ENCODE measurements at places on chromosomes 6 and 20. TPM values are rescaled to one million over a fixed set of nuclear protein-coding genes. Genes with fewer than 3 reads are reported as not detected.

PRKN gene
- 0.38 TPM for polyA plus RNA-seq

FBXL4 gene
- 4.9 TPM for polyA plus RNA-seq

FNDC1 gene
- 0.89 TPM for polyA plus RNA-seq

PCK1 gene
- 334 TPM for polyA plus RNA-seq

TRIM31 gene
- polyA plus RNA-seq: 92.2 TPM

RBM24 gene
- polyA plus RNA-seq: 7.8 TPM

AMD1 gene
- 64.7 TPM for polyA plus RNA-seq

STMND1 gene
- polyA plus RNA-seq: 2.1 TPM

C20orf202 gene
- 0.13 TPM for polyA plus RNA-seq

TP53TG5 gene
- not detected for polyA plus RNA-seq

SLC26A8 gene
- not detected for polyA plus RNA-seq

RSPO3 gene
- 10.8 TPM for polyA plus RNA-seq

NRSN2 gene
- polyA plus RNA-seq: 16.3 TPM

FOXC1 gene
- not detected for polyA plus RNA-seq

RNASET2 gene
- 83.9 TPM for polyA plus RNA-seq

COL21A1 gene
- polyA plus RNA-seq: not detected

TBX18 gene
- polyA plus RNA-seq: 1.2 TPM

TNFAIP3 gene
- polyA plus RNA-seq: 49.9 TPM

GNMT gene
- polyA plus RNA-seq: not detected

TFAP2A gene
- polyA plus RNA-seq: 0.13 TPM

LRFN2 gene
- 0.10 TPM for polyA plus RNA-seq

METTL24 gene
- 0.76 TPM for polyA plus RNA-seq

HLA-F gene
- 70.7 TPM for polyA plus RNA-seq

CCR6 gene
- polyA plus RNA-seq: 7.7 TPM

GSTA2 gene
- polyA plus RNA-seq: not detected

FRK gene
- polyA plus RNA-seq: 6.5 TPM

B3GALT4 gene
- 19.2 TPM for polyA plus RNA-seq

C2 gene
- 23.1 TPM for polyA plus RNA-seq

WFDC5 gene
- 0.39 TPM for polyA plus RNA-seq

PTCRA gene
- 0.23 TPM for polyA plus RNA-seq

TMEM170B gene
- polyA plus RNA-seq: 1.0 TPM
